ENCODE measurements at places on chromosomes 11 and 22.

DNA sequence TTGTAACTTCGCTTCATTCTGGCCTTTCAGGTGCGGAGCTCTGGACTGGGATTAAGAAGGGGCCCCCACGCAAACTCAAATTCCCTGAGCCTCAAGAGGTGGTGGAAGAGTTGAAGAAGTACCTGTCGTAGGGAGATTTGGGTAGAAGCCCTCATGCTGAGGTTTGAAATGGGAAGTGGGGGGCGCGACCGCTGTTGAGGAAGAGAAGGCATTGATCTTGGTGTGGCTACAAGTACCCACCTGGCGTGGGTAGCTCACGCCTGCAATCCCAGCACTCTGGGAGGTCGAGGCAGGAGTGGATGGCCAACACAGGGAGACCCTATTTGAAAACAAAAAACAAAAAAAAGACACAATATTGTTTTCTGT is 779 bp downstream of the SELENOH start:
- no peak for DNase-seq

DNA sequence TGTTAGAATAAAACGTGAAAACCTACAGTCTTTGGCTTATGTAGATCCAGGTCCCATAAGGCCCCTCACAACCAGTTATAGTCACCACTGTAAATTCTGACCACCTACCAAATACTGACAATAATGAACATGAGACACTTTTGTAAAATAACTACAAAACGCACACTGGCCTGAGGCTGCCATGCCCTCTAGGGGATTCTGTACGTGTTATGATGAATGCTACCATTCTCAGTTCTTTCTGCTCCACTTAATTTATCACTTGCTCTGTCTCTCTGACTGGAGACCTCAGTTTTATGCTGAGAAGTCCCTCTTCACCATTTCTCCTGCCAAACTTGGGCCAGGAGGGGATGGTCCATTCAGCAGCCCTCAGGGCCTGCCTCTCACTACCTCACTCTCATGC is 18.7 kb upstream of the TMPRSS5 start:
- no peak for DNase-seq

- no peak for DNase-seq
Measured at GRCh38 chr22:22604326-22605073, 39.9 kb upstream of the GGTLC2 start.

DNA sequence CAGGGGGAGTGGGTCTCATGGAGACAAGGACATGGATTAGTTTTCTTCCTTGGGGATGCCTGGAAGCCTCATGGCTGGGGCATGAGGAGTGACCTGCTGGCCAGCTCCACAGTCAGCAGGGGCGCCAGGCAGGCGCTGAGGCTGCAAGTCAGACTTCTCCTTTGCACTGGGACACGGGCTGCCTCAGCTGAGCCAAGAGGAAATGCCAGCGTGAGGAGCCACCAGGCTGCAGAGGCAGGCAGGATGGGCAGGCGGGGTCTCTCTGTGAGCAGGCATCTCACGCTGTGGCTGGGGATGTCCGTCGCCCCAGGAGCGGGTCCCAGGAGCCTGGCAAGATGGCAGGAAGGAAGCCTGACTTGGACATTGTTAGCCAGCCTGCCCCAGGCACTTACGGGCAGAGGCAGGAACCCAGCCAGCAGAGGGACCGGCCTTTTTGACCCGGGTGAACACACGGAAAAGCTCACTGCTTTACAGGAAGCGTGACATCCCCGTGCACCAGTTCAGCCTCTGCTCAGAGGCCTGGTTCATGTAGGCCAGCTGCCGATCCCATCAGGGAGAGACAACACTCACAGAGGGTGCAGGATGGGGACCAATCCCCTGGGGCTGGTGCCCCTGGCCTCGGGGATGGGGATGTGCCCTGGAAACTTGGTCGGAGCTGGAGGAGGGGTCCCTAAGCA is 10.2 kb downstream of the GNB1L start:
- peak; percentile 82 for DNase-seq

- DNase-seq, result no peak
Measured at GRCh38 chr11:104968355-104968855, at the start of gene CASP4. Gene CASP4, minus strand, starts transcription at chr11:104968574. Its CDS starts 49 bp downstream, at chr11:104968525.

DNA sequence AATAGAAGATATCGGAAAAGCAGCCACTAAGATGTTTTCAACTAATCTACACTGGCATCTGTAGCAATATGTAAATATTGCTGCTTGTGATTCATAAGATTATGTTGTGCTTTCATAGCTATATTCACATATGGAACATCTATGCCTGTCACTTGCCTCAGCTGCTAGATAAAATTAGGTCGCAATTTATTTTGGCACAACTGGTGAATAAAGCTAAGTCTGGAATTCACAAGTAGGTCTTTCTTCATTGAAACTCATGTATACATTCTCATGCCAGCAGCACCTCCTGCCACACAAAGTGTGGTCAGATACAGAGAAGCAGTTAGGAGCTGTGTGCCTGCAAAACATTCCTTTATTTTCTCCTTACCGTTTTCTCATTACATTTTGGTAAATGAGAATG is 543.3 kb upstream of the CHORDC1 start:
- no peak for DNase-seq

GRCh38 chr11:75445315-75445953 is 12.4 kb upstream of the KLHL35 start:
- DNase-seq, result peak; percentile 80

DNA sequence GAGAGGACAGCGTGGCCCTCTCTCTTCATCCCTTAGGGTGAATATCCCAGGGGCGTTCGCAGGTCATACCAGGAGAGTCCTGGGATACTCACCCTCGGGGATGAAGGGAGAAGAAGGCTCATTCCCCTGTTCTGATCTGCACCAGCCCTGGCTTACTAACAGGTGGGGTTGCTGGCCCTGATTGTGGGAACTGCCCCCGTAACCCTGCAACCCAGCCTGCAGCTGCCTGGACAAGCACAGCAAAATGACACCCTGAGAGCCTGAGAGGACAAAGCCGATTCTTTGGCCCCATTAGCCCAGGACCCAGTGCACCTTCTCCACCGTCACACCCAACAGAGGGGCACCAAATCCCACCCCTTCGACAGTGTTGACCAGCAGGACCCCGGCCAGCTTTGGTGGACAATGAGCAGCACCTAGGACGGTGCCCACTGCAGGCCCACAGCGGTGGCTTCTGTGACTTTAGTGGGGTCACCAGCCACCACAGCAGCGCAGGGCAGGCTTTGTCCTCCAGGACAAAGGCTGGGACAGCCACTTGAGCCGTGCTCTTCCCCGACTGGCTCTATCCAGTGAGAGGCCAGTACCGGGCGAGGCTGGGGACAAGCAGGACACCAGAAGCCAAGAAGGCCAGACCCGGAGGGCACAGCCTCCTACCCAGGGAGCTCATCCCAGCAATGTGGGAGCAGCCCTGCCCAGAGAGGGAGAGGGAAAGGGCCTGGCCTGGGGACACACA is 98.5 kb upstream of the RTL6 start:
- no peak for DNase-seq

GRCh38 chr11:21865541-21865940 is 327.3 kb upstream of the ANO5 start:
- no peak for DNase-seq

GRCh38 chr11:131685906-131686305 is 315.5 kb downstream of the NTM start:
- DNase-seq, result no peak

DNA sequence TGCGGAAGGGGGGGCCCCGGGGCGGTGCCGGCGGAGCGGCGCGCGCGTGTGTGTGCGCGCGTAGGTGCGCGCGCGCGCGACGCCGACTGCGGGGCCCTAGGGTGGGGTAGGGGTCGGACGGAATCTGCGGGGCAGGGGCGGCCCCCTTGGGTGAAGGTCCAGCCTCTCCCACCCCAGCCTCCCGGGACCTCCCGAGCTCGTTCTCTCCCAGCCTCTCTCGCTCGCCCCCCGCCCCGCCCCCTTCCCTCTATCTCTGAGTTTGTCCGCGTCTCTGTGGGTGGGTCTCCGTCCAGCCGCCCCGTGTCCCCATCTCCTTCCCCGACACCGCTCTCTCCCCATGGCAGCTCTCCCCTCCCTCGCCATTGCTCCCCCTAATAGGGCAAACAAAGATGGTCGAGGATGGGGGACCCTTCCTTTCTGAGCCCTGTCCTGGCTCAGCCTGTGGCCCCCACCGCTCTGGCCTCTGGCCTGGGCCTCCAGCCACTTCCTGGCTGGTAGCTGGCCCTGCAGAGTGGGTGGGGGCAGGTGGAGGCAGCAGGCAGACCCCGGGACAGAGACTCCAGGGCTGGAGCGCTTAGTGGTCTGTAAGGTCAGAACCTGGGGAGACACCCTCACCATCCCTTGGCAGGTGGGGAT is 33.0 kb upstream of the PRR5 start:
- no peak for DNase-seq

- DNase-seq, result peak; percentile 88
Measured at GRCh38 chr11:126317756-126318573, 14.1 kb downstream of the DCPS start.

DNA sequence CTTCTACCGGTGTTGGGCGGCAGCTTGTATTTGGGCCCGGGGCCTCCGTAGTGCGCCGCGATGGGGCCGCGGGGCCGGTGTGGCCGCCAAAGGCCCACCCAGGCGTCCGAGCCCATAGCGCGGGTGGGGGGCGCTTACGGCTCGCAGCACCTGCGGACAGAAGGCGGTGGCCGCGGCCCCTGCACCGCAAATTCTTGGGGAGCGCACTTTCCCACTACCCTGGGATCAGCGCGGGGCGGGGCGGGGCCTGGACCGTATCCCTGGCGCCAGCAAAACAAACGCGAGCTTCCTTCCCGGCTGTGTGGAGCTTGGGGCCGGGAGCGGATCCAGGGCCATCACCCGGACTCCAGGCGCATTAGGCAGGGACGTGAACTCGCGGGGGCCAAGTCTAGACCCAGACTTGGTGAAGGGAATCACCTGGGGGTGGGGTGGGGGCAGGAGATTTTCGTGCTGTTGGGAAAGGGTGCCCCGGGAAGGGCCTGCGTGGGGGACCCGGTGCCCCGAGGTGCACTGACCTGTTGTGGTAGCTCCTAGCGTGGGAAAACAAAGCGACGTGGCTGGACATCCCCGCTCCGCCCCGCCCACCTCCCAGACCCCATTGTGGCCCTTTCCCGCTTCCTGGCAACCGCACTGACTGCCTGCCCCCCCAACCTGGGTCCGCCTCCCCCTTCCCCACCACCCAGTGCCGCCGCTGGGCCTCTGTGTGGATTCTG is 2.3 kb upstream of the TYMP start:
- DNase-seq, result peak; percentile 92

DNA sequence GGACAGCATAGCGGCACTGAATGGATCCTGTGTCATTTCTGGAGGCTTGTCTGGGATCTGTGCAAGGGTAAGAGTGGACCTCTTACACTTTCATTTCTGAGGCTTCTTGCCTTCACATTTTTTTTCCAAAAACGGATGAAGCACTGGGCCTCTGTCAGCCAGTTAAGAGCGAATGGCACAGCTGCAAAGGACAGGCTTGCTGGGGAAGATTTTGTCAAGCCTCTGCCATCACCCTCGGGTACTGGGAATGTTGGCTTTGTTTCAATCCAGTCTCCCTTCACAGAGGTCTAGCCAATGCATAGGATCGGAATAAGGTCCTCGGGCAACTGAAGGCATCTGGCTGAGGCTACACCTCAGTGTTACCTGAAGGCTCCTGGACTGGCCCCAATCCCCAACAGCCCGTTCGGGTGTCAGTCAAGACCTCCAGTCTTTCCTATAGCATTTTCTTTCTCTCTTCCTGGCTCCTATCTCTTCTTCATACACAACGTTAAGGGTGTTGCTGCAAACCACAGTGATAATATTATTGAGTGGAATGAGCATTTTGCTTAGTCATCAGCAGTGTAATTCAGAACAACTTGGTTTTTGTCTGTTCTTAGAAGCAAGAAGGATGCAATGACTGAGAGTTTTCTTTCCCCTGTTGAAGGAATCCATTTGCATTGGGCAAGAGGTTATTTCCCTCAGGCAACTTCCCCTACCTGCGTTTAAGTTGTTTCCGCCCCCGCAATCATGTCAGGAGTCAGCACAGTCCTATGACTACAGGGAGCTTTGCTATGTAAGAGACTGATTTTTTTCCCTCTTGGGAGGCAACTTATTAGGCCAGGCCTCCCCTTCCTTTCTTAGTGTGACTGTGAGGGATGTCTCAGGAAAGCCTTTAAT is 22.8 kb downstream of the NPAT start:
- no peak for DNase-seq

DNA sequence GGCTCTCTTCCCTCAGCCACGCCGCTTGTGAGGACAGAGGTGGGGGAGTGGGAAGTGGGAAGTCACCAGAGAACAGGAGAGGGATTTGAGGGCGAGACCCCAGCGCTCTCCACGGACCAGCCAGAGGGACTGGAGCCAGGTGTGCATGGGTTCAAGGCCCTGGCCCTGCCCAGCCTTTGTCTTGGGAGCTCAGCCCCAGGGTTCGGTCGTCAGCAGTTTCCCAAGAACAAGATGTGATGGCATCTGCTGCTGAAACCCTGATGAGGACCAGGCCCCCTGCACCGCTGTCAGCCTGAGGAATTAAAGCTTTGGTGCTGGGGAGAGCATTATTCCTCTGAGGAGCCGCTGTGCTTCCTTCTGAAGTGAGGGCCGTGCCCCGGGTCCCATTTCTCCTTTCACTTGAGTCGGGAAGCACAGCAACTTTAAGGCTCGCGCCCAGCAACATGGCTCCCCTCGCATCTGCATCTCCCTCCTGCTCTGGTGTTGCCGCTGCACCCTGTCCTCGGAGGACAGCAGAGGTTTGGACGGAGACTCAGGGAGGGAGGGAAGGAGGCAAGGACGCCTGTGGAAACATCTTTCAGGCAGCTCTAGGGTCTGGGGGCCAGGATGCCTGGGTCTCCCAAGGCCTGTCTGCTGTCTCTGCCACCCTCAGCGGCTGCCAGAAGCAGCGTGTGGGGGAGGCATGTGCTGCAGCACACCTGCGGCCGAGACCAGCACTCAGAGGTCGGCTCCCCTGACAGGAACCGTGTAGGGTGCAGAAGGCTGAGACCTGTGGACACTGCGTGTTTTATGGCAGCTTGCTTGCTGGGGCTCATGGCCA is 3.8 kb downstream of the IFITM5 start:
- peak; percentile 53 for DNase-seq

DNA sequence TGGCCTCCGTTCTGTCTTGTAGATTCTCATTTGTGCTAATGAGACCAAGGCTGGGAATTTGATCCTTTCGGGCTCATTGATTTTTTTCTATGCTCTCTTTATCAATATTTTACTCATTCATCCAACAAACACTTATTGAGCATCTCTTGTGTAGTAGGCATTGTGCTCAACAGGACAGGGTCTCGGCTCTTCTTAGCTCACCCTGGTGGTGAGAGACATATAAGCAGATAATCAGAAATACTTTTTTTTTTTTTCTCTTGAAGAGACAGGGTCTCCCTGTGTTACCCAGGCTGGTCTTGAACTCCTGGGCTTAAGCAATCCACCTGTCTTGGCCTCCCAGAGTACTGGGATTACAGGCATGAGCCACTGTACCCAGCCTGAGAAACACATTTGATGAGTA is 48.0 kb upstream of the SLC5A1 start:
- no peak for DNase-seq

DNA sequence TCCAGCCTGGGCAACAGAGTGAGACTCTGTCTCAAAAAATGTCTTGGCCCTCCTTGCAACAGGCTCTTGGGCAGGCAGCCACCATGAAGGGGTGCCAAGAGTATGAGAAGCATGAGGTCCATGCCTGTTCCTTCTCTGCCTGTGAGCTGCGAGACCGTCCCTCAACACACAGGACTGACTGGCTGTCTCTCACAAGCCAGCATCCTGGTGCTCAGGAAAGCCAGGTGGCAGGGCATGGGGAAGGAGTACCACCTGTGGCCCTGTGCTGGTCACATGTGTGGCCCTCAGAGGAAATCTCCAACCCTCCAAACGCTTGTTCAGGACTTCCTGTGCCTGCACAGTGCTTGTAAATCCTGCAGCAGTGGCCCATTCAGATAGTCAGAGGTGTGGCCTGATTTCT is 83.2 kb downstream of the ATXN10 start:
- DNase-seq, result no peak
